Testis (tissue), 5 donors: ENCODE measurements at places on chromosomes 5 and 9.

DNA sequence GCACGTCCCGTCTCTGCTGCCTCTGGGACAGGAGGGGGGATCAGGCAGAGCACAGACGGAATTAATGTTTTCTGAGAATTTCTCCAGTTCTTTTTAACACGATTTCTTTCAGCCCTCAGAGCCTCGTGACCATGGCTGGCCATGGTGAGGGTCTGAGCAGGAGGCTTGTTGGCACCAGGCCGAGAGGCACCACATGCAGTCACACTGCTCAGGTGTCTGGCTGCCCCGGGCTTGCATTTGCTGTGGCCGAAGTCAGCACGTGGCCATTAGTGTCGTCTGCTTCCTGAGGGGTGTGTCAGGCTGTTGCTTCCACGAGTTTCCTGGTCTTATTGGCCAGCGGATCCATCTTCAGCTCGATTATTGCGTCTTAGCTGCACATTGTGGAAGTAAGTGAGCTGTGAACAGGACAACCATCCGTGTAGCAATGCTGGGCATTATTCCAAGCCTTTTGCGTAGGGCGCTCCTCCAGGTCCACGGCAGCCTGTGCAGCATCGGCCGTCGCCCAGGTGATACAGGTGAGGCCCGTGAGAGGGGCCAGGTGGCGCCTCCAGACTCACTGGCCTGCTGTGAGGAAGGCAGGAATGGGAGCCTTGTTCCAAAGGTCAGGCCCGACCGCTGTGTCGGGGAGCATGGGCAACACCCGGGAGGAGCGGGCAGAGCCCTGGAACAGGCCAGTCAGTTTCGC, 114.2 kb upstream of the CACNA1B start:
- no peak for DNase-seq

- no peak for DNase-seq
Measured at GRCh38 chr9:137606005-137606621, 627 bp downstream of the ARRDC1 start.

DNA sequence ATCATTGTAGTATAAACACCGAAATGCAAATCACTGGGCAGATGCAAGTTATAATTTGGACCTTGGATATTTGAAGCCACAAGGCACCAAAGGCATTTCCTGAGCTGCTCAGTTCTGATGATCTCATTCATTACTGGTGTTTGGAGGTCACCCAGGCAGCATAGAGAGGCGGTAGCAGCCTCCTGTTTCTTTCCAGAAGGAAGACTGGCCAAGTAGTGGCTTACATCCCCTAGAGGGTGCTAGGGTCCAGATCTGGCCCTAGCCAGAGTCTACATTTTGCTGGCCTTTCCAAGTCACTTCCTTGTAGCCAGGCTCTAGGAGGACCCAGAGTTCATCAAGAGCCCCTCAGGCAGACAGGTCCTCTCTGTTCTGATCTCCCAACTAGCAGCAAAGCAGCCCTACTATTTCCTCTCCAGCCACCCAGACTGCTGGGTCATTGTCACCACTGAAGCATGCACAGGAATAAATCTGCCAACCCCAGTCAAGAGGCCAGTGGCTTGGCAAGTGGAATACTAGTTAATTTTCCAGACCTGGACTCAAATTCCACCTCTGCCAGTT, 33.4 kb upstream of the TTC1 start:
- DNase-seq = no peak

DNA sequence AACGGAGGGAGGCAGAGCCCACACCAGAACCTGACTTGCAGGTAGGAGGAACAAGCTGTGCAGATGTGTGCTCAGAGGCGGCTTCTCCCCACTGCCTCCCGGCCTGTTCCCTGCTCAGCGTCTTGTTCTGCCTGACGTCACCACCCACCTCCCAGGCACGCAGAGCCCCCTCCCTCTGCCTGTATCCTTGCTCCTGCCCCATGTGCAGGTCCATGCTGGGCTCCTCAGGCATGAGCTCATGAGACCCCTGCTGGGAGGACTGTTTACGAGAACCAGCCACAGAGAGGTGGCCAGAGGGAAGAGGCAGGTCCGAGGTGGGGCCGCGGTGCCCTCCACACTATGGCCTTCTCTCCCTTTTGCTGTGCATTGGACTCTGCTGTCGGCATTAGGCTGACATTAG, 45.5 kb downstream of the SLC6A3 start:
- no peak for DNase-seq

DNA sequence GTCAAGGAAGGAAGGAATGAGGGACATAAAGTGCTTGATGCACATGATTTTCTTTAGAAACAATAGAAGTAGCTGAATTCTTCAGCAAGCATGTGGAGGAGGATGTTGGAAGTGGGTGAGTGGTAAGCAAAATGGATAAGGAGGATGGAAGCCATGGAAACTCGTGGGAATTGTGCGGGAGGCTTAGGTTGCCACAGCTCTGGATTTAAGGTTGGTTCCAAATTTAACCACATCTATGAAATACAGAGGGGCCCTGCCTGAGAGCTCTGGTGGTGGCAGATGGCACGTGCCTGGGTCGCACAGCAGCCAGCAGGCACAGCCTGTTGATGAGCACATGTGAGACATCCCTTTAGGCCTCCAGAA, 284.7 kb downstream of the SMARCA2 start:
- DNase-seq = no peak

DNA sequence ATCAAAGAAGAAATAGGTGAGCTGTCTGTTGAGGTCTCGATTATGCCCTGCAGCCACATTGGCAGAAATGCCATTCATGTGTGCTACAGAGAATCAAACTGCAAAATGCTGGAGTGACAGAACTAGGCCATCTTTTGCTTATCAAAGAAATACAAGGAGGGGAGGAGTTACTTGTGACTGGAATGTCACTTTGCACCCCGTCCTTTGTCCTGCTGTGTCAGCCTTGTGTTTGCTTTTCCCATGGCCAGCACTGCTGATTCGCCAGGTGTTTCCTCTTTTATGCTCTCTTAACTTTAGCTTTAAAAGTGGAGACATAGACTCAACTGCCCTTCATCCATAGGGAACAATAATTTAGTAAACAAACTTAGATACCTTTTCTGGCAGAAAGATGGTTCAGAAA, 54.3 kb downstream of the SLC46A2 start:
- DNase-seq = no peak

DNA sequence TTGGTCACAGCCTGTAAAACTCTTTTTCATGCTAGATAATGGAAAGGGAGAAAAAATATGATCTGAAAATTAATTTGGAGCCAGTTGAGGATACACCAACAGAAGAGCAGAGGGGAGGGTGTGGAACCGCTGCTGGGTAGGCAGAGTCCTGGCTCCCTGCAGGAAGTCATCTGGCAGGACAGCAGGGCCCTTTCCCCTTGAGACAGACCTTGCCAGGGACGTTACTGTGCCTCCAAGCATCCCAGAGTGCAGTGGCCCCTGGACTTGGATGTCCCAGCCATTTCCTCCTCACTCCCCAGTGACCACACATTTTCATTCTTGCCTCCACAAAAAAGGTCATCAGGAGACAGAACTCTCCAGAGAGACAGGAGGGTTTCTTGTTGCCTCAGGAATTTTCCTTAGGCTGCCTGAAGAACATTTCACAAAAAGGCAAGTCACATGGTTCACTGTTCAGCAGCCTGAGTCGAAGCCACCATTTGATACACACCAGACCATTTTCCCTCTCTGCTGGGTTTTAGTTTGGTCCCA, 5.9 kb downstream of the TRPM3 start:
- DNase-seq = no peak

GRCh38 chr9:130043654-130044623, 950 bp upstream of the FNBP1 start:
- DNase-seq = peak; percentile 83

GRCh38 chr5:122699201-122699600, 75.7 kb upstream of the SNX2 start:
- no peak for DNase-seq

GRCh38 chr5:85998656-85999055, 619.1 kb upstream of the COX7C start:
- no peak for DNase-seq

GRCh38 chr5:53406630-53407316, 73.7 kb upstream of the FST start:
- no peak for DNase-seq
